ENCODE measurements at places on chromosomes 5 and 9.

- DNase-seq: peak; percentile 48
Measured at GRCh38 chr5:160651692-160652645, 200.0 kb downstream of the ATP10B start.

GRCh38 chr9:129762985-129763926 lies 10.4 kb upstream of the PTGES start:
- peak; percentile 65 for DNase-seq

- no peak for DNase-seq
Measured at GRCh38 chr5:135478938-135479337, 26.8 kb upstream of the TIFAB start.

DNA sequence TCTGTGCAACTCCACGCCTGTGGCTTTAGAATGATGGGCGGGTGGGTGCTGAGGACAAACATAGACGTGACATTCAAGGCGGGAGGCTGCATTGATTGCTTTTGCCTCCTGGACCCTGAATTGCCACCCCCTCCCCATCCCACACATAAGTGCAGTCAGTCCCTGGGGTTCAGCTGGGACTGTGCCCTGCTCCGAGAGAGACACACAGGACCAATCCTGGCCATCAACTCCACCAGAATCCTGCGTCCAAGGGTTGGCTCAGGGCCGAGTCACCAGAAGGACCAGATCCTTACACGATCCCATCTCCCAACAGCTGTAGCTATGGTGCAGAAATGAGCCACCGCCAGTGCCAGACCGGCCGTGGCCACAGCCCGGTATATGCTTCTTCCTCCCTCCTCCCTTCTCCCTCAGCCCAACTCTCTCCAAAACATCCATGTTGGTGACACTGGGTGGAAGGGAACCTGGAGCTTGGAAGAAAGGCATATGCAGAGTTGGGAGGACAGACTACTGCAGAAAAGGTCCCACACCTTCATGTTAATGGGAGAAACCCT lies 27.4 kb downstream of the IRX2 start:
- DNase-seq: no peak

- peak; percentile 5 for DNase-seq
Measured at GRCh38 chr5:37251665-37252064, 2.5 kb upstream of the CPLANE1 start.

DNA sequence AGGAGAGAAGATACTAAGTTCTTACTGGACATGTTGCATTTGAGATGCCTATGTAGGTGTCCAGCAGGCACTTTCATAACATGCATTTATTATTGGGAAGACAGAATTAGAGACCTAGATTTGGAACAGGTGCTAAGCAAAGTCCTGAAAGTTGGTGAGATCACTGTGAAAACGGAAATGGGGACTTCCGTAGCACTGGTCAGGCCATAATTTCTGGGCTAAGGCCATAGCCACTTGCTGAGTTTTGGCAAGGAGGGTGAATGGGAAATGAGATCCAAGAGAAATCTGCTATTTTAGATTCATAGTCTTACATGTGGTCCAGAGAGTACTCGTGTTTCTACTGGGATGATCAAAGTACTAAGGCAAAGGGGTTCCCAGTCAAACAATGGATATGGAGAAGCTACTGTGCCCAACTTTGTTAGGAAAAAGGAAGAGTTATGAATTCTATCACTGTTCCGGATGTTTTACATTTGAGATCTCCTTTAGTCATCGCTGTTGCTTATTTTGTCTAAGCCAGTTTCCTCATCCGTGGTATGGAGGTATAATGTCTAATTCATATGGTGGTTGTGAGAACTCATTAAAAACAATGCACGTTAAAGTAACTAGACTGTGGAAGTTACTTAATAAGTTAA lies 33.4 kb downstream of the TEK start:
- no peak for DNase-seq

GRCh38 chr9:38339087-38339486 lies 53.4 kb upstream of the ALDH1B1 start:
- DNase-seq: peak; percentile 87

GRCh38 chr9:17481565-17481964 lies 97.3 kb upstream of the SH3GL2 start:
- peak; percentile 15 for DNase-seq

DNA sequence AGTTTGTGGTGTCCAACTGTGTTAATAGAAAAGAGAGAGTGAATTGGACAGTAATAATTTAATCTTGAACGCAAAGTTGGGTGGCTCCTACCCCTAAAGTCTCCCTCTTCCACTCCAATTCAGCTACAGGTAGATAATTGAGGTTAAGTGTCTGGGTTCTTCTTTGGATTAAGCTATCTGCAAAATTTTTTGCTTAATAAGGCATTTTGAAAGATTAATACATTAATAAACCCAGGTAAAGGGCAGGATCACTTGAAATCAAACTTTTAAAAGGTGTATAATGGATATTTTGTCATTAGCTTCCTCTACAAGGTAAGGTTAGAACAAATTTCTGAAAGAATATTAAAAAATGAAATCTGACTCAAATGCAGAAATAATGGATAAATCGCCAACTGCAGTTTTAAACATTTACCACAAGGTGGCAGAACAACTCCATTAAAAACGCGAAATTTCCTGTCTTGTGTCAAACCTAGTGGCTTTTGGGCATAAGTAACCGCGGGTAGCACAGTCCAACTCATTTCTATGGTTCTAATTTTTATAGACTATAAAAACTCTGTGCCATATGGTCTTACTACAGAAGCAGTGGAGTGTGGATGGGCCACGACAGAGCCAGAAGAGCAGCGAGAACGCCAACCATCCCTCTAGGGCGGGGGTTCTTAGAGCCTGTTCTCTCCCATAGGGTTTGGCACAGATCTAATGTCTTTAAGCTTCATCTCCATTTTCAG lies 276.5 kb downstream of the ARHGEF28 start:
- peak; percentile 56 for DNase-seq

DNA sequence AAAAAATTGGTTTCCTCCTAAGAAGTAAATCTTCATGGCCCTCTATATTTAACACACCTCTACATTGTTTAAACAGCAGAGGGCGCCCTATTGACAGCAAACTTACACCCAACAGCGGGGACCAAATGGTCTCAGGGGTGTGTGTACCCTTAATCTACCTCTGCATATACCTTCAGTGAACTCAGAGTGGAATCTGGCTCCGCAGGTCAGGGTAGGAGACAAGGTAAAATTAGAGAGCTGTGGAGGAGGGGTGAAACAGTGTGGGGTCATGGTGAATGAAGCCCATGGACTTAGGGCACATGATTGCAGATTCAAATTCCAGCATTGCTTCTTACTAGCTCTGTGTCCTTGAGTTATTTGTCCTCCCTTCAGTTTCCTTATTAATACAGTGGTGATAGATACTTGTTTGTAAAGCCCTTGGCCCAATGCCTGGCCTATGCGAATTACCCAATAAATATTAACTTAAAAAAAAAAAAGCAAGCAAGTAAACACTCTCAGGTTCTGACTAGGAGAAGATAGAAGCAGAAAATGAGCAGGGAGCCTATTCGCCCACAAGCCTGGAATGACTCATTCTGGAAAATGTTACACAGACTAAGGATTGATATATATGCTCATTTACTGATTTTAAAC lies 122.9 kb downstream of the CAVIN4 start:
- DNase-seq: peak; percentile 48

DNA sequence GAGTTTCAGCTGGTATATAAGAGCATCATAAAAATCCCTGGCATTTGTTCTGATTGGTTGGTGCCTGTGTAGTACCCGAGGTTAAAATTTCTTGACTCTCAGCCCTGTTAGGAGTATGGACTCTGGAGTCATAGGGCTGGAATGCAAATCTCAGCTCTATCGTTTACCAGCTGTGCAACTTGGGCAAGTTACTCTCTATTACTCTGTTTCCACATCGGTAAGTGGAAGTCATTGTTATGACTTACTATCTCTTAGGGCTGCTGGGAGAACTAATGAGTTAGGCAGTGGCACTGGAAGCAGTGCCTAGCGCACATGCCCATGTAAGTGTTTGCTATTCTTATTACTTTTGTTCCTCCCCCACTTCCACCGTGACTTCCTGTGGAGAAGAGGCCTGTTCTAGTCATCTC lies 141.6 kb downstream of the BOD1 start:
- DNase-seq: no peak

DNA sequence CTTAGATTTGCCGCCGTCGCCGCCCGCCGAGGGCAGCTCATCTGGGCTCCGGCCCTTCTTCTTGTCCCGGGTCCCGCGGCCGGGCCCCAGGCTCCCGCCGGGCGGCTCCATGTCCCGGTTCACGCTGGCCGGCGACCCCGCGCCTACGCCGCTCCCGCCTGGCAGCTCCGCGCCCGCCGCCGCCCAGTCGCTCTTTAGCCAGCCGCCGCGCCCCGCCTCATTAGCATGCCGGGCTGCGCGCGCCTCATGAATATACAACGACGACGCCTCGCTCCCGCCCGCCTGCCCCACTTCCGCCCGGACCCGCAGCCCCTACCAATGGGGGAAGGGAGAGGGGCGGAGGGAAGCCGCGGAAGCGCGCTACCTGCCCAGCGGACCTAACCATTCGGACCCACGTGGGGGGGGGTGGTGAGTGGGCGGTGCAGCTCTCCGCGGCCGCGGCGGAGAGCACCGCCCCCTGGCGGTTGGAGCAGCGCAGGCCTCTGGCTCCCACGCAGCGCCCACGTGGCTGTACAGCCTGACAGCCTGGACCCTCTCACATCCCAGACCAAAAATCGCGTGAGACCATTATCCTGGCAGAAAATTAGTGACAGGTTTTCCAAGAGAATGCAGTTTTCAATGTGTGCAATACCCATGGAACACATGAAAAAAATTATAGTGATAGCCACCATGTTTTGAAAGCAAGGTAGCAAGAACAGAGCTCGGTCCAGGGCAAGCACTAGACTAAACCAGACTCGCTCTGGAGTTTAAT lies at the start of gene DIAPH1:
Gene DIAPH1 (minus strand): TSS at position 197 of the 751 bp plus-strand sequence. CDS start 86 bp downstream, at position 111.
- DNase-seq: peak; percentile 83

DNA sequence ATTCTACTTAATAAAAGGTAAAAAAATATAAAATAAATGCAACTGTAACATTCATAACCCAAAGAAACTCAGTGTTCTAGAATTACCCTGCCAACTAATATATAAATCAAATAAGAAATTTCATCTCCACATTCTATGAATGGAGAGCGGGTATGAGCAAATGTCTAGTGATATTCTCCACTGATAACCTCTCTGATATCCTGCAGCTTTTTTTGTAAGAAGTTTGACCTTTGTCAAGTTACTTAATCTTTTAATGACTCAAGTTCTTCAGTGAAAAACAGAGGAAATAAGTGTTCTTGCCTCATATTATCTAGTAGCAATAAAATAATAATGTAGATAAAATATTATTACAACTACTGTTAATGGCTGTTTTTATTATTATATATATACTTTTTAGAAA lies 1275.6 kb upstream of the CDH9 start:
- DNase-seq: no peak

DNA sequence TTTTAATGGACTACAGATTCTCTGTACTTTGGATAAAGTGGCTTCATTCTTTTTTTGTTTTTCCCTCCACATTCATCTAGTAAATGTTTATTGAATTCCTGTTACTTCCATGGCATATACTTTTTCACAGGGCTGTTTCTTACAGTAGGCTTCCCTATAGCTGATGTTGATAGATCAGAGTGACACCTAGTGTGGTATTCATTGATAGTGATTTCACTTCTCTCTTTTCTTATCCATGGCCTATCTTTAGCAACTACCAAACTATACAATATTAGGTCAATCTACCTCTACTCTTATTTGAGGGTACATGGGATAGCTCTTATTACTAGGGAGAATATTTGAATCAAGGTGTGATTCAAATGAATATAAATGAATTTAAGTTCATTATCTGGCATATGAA lies 35.8 kb downstream of the FSD1L start:
- no peak for DNase-seq

DNA sequence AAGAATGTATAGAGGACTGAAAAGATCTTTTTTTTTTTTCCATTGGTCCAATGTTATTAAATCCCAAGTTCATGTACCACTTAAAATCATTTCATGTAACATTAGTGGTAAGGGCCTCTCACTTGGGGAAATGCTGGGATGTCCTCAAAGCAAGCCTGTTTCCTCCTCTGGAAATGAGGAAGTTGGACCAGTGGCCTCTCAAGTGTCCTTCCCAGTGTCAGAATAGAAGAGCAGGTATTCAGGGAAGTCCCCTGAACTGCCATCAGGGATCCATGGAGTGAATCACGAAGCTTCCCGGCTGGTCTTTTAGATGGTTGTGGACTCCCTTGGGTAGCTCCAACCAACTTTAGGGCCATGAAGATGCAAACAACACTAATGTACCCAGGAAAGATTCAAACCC lies 55.2 kb upstream of the AFAP1L1 start:
- DNase-seq: no peak

DNA sequence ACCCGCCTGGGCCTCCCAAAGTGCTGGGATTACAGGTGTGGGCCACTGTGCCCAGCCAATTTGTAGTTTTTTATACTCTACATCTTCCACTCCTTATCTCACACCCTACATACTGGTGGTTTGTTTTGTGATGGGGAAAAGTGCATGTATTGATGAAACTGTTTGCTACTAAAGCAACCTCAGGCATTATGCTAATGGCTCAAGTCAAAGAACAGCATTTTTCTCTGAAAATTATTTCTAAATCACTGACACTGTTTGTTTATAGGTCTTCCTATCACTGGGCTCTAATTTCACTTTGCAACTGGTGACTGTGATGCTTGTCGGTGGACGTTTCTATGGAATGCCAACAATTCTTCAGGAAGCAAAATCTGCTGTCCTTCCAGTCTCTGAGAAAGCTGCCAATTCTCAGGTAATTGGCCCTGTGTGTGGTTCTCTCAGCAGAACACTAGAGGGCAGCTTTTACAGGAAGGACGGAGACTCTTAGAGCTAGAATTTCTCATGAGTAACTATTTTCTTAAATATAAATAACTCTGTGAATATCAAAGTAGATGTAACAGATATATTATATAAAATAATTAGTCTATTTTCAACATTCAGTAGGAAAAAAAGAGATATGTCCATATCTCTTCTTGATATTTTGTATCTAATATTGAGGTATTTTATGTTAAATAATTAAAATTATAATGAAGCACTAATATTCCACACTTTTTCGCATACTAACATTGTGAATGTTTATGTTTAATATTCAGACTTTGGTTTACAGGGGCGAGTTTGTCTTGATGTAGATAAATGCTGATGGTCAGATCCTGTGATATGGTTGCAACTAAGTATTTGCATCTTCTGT lies 244.1 kb downstream of the ADGRV1 start:
- DNase-seq: peak; percentile 59

DNA sequence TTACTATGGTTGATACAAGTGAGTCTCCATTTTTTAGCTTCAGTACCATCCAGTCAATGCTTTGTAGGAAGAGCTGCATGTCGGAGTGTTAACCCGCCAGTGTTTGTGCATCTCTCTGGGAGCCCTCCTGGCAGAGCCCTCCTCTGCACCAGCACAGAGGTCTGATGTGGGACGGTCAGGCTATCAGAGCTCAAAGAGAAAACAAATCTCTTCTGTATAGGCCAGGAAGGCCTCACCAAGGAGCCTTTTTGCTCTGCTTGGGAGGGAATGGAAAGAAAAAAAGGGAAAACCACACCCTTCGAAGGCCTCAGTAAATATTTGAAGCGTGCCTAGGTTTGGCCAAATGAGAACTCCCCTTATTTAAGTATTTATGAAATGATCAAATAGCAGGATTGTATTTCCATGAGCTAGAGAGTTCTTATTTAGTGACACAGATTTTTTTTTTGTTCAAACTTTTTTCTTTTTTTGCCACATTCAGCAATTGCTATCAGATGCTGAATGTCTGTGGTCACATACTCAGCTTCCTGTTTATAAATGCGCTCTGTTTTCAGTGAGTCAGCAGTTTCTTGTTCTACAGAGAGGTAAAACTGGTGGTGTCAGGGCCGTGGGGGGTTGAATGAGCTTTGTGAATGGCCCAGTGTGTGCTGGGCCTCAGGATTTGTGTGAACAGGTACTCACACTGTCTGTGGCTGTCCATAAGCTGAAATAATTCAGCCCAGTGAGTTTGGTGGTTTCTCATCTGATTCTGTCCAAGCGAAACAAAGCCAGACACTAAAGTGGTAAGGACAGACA lies 226.6 kb downstream of the SNX18 start:
- peak; percentile 96 for DNase-seq
